ENCODE measurements at places on chromosomes 3 and 15.

- no peak for DNase-seq
Observed at GRCh38 chr15:63364399-63365272, 17.0 kb downstream of the CA12 start.

- DNase-seq: no peak
Observed at GRCh38 chr3:100184948-100185570, 70.8 kb upstream of the FILIP1L start.

GRCh38 chr3:71067977-71068654, 515.4 kb downstream of the FOXP1 start:
- DNase-seq: no peak

DNA sequence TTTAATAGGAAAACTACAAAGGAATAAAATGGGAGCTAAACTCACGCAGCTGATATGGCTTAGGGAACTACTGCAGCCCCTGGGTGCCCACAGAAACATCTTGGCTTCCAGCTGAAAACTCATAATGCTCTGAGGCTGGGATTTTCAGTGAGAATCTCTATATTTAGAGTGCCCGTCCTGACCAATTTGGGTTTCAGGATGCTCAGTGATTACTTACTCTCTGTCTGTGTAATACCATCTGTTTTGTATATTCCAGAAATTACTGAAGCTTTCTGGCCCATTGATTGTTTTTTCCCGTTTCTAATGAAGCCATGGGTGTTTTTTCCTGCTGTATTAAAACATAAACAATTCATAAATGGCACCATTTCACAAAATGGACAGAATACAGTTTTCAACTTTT, 50.6 kb upstream of the ZNF385D start:
- no peak for DNase-seq

DNA sequence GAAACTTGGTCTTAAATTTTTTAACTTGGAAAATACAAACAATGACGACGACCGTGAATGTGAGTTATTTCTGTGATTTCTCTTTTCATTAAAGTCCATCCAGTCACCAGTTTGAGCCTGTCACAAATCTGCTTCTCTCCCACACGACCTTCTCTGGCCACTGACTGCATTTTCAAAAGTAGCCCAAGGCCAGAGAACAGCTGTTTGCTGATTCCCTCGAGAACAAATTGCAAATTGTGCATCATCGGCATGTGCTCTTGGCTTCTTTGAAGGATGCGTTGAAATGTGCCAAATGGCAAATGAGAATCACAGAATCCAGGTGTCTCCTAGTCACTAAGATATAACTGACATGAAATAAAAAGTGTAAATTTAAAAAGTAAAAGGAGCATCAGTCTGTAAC, 106.4 kb downstream of the AQP9 start:
- DNase-seq: no peak

- no peak for DNase-seq
Observed at GRCh38 chr3:152823173-152823572, 11.8 kb upstream of the P2RY1 start.

DNA sequence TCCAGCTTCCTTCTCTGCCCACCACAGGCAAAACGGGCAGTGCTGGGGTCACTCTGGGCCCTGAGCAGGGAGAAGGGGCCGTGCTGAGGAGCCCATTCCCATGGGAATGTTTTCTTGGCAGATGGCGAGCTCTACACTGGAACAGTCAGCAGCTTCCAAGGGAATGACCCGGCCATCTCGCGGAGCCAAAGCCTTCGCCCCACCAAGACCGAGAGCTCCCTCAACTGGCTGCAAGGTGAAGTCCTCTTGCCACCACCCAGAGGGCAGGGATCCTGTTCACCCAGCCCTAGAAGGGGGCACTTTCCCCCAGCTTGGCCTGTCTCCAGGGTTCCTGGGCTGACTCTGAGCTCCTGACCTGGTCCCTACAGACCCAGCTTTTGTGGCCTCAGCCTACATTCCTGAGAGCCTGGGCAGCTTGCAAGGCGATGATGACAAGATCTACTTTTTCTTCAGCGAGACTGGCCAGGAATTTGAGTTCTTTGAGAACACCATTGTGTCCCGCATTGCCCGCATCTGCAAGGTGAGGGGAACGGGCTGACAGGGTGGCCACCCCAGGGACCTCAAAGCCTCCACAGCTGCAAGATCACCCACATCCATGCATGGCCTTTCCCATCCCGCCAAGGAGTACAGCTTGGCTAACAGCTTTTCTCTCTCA, 12.4 kb downstream of the CIB1 start:
- DNase-seq: no peak

GRCh38 chr15:61824291-61824690, 236.0 kb downstream of the VPS13C start:
- DNase-seq: no peak

DNA sequence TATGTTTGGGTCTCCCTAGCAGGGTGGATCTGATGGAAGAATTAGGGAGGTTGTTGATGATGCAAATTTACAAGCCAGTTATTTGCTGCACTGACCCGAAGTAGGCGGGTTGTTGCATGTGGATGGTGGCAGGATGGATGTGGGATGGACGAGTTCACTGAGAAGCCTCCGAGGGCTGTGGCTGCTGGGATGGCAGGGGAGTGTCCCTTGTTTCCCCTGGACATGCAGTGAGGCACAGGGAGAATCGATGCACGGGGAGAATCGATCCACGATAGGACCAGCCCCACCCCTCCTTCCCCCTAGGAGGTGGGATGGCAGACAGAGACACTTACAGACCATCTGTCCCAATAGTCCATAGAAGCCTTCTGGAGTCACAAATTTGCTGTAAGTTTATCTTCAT, 31.0 kb upstream of the KLF13 start:
- no peak for DNase-seq

DNA sequence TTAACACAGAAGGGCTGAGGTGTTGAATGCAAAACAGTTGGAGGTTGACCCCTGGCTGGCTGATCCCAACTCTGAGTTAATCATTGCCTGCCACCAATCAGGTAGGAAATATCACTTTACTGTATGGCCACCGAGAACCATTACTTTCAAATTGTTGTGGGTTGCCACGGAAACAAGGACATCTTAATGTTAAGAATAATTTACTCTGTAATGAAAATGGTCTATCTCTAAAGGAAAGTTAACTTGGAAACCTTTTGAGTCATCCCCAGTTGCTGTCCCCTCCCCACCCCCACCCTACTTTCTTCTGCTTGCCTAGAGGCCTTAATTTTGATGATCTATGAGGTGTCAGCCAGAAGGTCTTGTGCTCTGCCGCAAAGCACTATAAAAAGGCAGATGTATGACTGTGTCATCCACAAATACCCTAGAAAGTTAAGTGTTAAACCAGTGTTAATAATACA, 78.7 kb upstream of the SNRK start:
- no peak for DNase-seq

DNA sequence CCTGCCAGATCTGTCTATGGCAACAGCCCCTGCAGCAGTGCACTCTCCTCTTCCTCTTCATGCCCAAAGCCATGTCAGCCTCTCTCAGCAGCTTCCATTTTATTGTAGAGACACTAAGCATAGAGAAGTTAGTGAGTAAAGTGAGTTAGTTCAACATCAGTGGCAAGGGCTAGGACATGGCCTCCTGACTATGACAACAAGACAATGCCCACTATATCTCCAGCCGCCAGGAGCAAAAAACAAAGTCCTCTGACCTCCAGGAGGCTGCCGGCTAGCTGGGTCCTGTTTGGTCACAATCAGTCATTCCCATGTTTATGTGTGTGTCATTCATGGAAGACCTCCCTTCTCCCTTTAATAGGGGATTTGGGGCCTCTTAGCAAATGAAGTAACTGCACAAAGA, 14.9 kb downstream of the NR1I2 start:
- no peak for DNase-seq

DNA sequence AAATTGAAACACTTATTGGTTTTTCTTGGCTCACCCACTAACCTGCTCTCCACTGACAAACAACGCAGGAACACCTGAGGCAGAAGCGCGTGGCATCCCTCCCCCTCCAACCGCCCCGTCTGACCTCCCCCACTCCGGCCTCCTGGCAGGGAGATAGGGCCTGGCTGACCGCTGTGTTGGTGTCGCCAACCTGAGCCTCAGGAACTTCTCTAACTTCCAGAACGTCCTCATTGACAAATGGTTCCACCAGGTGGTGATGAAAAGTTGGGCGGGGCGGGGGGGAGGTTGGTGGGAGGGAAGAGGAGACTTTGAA, 22.8 kb downstream of the IL17RD start:
- no peak for DNase-seq

DNA sequence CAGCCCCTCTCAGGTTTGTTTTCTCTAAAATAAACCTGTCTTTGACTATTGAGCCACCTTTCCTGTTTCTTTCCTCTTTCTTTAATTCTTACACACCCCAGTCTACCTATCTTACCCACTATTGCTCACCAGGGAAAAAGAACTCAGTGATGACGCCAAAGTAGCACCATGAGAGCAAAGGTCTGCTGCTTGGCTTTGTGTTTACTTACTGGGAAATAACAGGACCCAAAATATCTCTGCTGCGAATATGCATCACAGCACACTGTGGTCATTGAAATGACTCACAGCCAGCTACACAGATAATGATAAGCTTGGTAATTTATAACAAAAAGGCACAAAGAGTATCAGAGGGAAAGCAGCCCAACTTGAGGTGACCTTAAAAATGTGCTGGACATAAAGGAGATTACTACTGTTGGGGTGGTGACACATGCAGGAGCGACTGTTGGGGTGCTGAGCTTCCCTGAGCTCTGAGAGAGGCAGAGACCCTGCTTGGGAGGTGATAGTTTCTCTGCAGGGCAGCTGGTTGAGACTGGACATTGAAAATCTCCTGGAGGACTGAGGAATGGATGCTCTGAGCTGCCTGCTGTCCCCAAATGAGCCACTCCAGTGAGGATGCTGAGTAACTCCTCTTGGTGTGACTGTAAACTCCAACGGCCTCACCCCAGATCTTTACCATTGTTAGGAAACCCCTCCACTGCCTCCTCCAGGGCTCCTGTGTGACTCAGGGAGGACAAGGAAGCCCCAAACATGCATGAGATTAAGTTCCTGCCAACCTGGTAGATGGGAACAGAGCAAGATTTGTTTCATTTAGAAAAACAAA, 14.5 kb downstream of the EFCAB12 start:
- no peak for DNase-seq

DNA sequence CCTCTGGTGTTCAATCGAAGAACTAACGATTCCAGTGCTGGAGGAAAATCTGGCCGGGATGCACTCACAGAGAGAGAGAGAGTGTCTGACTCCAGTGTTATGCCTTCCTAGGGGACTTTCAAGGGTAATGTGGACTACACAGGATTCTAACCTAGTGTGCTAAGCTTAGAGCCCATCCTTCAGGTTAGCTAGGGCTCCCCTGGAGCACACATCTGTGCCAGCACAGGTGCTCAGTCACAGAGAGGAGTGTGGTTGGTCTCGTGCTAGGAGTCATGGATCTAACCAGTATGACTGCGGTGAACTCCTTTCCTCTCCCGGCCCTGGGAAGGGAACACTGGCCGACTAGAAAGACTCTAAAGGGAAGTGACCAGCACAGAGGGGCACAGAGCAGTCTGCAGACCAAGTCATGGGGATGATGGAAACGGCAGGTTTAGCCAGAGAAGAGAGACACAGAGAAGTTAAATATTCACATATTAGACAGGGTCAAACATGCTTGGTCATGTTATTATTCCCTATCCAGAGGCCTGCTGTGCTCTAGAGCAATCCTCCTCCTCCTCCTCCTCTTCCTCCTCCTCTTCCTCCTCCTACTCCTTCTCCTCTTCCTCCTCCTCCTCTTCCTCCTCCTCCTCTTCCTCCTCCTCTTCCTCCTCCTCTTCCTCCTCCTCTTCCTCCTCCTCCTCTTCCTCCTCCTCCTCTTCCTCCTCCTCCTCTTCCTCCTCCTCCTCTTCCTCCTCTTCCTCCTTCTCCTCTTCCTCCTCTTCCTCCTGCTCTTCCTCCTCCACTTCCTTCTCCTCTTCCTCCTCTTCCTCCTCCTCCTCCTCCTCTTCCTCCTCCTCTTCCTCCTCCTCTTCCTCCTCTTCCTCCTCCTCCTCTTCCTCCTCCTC, 280.3 kb downstream of the XXYLT1 start:
- no peak for DNase-seq

- DNase-seq: no peak
Observed at GRCh38 chr15:59946084-59946483, 58.0 kb upstream of the FOXB1 start.

GRCh38 chr15:64151727-64152506, at the start of gene SNX22:
TSS of gene SNX22 (plus strand) at chr15:64151731. CDS start at chr15:64151776, 45 bp downstream.
- peak; percentile 23 for DNase-seq

GRCh38 chr15:99954361-99955180, 221.3 kb upstream of the LYSMD4 start:
- no peak for DNase-seq

- no peak for DNase-seq
Observed at GRCh38 chr3:115162759-115163158, 15.7 kb upstream of the ZBTB20 start.
